Fibroblast of skin of abdomen (primary cell): ENCODE measurements at places on chromosomes 7 and 10.

- DNase-seq: no peak
These were observed 89.7 kb downstream of the NKX6-2 start for GRCh38 chr10:132696204-132696603.

GRCh38 chr10:3420527-3421469 is 248.2 kb upstream of the PITRM1 start:
- no peak for DNase-seq

DNA sequence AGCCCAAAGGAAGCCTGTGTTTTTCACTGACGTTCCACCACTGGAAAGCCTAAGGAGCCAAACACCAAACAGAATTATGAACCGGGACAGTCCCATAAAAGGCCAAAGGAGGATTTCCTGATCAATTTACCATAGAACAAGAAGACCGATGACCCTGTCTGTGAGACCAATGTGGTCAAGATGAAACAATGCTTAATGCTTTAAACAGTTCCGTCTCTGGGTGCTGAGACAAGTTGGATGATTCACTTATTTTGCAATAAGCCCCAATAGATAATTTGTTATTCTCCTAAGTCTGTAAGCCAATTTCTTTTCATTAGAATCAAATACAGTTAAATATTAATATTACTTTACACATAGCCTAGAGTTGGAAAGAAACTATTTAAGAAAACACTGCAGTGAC is 134.9 kb downstream of the MICU1 start:
- DNase-seq: no peak

DNA sequence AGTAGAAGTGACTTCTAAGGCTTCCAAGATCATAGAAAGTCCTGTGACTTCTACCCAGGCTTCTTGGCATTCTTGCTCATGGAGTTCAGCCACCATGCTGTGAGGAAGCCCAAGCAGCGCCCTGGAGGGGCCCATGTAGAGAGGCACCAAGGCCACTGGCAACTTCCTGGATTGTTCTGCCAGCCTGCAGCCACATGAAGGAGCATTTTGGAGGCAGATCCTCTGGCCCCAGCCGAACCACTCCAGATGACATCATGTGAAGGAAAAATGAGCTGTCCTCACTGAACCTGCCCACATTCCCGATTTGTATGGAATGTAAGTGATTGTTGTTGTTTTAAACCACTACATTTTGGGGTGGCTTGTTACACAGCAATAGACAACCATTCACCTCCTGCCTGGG is 51.5 kb upstream of the MNX1 start:
- no peak for DNase-seq

- peak; percentile 37 for DNase-seq
These were observed 2.1 kb downstream of the FKBP6 start for GRCh38 chr7:73329861-73330581.
